ENCODE measurements at places on chromosomes 12 and 14. TPM values are rescaled to one million over a fixed set of nuclear protein-coding genes. Genes with fewer than 3 reads are reported as not detected.

MYF5 gene
- not detected for total RNA-seq

KRT77 gene
- total RNA-seq = not detected

CIDEB gene
- 1.6 TPM for total RNA-seq

PLEKHG7 gene
- not detected for total RNA-seq

KRT78 gene
- not detected for total RNA-seq

TROAP gene
- total RNA-seq = 7.8 TPM

IAPP gene
- not detected for total RNA-seq

STON2 gene
- total RNA-seq = 3.6 TPM

NRL gene
- 1.1 TPM for total RNA-seq

MIA2 gene
- total RNA-seq = 19.1 TPM

CYP46A1 gene
- total RNA-seq = not detected

BRAP gene
- 23.2 TPM for total RNA-seq

TBC1D30 gene
- 14.0 TPM for total RNA-seq

PXN gene
- 184 TPM for total RNA-seq

PTPN6 gene
- 1.2 TPM for total RNA-seq

PTPRQ gene
- total RNA-seq = not detected

DBX2 gene
- not detected for total RNA-seq

ABCD2 gene
- not detected for total RNA-seq

HHIPL1 gene
- total RNA-seq = 3.3 TPM

CHGA gene
- total RNA-seq = not detected

SMCO2 gene
- total RNA-seq = not detected

BCAT1 gene
- 236 TPM for total RNA-seq

THAP2 gene
- total RNA-seq = 4.9 TPM

PMCH gene
- 0.76 TPM for total RNA-seq

RD3L gene
- total RNA-seq = not detected

TBX5 gene
- total RNA-seq = not detected
